GM23338 (cell line): ENCODE measurements at places on chromosomes 3 and 15.

- no peak for DNase-seq
Measured at GRCh38 chr3:70820397-70820796, 508.0 kb upstream of the MDFIC2 start.

DNA sequence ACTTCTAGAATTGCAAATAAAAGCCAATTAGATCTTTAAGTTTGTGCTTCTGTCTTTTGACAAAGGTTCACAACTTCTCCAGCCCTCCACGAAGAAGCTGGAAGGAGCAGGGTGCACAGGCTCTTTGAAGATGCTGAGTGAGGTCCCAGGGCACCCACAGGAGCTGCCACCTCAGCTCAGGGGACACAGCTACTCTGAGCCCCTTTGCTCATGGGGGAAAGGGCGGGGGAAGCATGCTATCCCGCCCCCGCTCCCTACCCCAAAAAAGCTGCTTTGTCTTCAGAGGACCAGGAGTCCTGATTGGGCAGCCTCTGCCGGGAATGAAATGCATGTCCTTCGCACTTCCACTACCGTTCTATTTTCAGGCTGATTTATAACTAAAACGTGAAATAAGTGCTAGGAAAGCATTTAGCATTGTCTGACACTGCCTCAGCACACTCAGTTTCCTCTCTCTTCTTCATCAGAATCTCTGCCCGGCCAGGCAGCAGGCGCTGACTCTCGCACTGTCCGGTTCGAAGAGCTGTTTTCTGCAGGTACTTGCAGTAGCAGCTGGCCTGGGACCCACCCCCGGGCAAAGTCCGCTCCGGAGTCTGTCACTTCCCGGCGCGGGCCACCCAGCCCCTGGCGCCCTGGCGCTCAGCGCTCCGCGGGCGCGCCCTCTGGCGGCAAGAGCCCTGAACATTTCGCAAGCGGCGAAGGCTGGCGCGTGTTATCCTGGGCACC, 45.5 kb upstream of the KLHL25 start:
- peak; percentile 94 for DNase-seq

DNA sequence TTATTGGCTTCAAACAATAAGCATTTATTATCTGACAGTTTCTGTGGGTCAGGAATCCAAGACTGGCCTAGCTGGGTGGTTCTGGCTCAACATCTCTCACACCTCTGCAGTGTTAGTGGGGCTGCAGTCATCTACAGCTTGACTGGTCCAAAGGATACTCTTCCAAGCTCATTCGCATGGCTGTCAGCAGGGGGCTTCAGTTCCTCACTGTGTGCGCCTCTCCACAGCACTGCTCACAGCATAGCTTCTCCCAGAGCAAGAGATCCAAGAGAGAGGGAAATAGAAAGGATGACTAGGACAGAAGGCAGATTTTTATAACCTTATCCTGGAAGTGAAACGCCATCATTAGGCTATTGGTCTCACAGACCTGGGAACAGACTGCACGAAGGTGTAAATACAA, 64.2 kb downstream of the MAGI1 start:
- DNase-seq, result peak; percentile 59

- DNase-seq, result no peak
Measured at GRCh38 chr15:79832367-79833120, 64.3 kb downstream of the MTHFS start.

DNA sequence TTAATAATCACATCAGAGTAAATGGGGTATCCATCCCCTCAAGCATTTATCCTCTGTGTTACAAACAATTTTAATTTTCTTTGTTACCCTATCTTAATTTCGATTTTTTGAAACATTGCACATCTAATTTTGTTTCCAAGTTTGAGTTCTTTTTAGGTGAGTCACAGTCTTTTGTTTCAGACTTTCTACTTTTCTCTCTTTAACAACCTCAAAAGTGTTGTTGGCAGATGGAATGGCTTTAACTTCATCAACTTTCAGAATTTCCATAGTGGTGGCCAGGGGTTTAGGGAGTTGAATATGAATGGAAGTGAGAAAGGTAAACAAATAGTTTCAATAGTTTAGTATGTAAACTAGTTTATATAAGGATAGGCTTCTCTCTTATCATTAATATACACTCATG, 223.0 kb upstream of the MLF1 start:
- DNase-seq, result no peak

DNA sequence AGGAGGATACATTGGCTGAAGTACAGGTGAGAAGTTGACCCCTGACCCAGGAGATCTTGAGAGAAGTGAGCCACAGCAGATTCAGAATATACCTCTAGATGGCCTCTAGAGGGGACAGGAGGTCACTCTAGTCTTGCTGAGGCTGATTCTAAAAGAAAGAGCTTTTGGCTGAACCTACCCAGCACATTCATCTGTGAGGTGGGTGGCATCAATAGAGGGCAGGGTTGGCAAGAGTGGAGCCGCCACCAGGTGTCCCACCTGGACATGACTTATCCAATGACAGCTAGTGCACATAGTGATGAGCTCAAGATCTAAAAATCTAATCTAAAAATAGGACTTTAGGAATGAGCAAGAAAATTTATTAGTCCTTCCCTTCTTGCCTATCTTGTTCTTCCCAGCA, 51.6 kb downstream of the CYP19A1 start:
- DNase-seq, result peak; percentile 16

DNA sequence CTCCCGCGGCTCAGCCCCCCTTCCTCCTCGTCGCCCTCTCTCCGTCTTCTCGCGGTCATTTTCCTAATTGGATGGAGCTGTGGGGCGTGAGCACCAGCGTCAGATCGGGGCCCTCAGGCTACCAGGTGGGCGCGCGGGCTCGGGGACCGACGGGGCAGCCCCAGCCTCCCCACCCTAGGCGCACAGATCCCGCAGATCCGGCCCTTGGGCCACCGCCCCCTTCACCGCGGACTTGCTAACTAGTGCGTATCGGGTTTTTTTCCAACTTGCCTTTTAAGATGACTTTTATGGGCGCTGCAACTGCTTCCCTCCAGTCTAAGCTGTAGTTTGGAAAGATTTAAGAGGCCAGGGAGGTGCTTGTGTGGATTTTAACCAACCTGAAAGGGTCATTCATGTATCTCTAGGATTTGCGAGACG, 1.3 kb downstream of the ZNF710 start:
- peak; percentile 60 for DNase-seq

- peak; percentile 87 for DNase-seq
Measured at GRCh38 chr3:77254967-77255831, 215.3 kb downstream of the ROBO2 start.
